Psoas muscle (tissue), 8 donors: ENCODE measurements at places on chromosomes 11 and 22. TPM values are rescaled to one million over a fixed set of nuclear protein-coding genes. Genes with fewer than 3 reads are reported as not detected.

DNA sequence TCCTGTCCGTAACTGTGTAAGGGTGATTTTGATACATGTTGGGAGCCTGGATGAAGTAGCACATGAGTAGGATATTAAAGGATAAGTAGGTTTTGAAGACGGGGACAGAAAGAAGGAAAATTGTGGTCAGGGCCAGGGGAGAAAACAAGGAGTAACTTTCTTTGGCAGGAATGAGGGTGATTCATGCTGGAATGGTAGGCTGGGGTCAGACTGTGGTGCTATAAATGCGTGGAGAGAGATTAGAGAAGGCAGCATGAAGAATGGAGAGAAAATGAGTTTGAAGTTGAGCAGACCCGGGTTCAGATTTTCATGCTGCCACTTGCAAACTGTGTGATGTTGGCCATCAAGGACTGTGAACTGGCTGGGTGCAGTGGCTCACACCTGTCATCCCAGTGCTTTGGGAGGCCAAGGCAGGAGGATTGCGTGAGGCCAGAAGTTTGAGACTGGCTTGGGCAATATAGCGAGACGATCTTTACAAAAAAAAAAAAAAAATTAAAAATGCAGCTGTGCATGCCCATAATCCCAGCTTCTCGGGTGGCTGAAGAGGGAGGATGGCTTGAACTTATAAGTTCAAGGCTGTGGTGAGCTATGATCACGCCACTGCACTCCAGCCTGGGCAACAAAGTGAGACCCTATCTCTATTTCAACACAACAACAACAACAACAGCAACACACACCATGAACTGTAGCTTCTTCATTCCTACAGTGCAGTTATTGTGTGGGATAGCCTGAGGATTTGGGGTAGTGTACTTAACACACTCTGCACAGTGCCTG, 22.3 kb downstream of the ZBTB16 start:
- H3K4me1 ChIP-seq: peaks cover 100% of the 10 kb centered on the region
- no peak for DNase-seq
- no peak overlapping the region for H3K4me3 ChIP-seq
- no peaks in the 10 kb centered on the region for H3K36me3 ChIP-seq

DNA sequence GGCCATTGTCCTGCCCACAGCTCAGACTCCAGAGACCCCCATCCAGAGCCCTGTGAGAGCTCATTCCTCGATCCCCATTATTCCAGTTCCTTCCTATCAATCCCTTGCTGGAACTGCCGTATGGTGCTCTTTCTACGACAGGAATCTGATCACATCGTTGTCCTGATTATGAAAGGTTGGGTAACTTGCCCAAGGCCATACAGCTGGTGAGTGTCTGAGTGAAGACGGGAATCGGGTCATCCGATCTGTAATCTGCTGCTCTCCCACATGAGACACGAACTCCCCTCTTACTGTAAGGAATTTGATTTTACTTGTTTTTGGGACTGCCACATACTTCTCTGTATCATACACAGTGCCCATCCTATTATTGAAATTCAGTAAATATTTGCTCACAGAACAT, 149.1 kb downstream of the OPCML start:
- H3K36me3 ChIP-seq: no peaks in the 10 kb centered on the region
- H3K27me3 ChIP-seq: no peaks in the 10 kb centered on the region
- no peak overlapping the region for H3K4me3 ChIP-seq
- H3K4me1 ChIP-seq: no peaks in the 10 kb centered on the region
- no peak for DNase-seq
- no peak overlapping the region for H3K27ac ChIP-seq

- DNase-seq: peak; percentile 5
- no peaks in the 10 kb centered on the region for H3K27me3 ChIP-seq
- H3K27ac ChIP-seq: no peak overlapping the region
- no peaks in the 10 kb centered on the region for H3K36me3 ChIP-seq
These were observed 35.9 kb downstream of the OSBPL5 start for GRCh38 chr11:3129181-3129590.

DNA sequence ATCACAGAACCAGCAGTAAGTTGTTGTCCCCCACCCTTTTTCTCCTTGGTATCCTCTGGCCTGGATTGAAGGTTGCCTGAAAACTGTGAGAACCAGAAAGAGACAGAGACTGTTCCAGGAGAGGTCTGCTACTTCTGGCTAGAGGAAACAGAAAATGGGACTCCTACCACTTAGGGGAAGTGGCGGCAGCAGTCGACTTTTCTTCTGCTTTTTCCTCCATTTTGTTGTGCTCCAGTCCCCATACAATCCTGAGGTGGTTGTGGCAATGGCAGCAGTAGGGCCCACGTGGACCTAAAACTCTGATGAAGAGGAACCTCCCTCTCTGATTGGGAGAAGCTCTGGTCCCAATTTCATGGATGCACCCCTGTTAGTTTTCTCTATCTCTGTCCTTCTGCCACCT, 76.0 kb upstream of the SORL1 start:
- H3K27ac ChIP-seq: no peak overlapping the region
- H3K4me1 ChIP-seq: no peaks in the 10 kb centered on the region

DNA sequence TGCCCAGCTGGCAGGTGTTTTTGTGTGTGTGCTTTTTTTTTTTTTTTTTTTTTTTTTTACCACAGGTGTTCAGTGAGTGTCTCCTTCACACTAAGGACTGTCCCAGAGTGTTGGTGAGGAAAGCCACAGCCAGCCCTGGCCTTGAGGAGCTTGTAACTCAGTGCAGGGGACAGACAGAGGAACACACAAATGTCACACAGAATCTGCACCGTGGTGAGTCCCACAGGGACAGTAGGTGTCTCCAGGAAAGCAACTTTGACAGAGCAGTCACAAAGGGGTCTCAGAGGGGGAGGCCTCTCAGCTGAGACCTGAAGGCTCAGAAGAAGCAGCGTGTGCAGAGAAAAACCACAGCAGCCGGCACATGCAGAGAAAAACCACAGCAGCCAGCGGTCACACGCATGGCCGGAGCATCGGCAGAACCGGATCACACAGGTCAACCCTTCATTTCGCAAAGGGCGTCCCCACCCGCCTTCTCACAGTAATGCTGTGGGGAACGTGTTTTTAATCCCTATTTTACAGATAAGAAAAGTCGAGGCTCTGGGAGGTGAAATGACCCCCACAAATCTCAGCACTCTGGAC, 101.7 kb upstream of the PRR5 start:
- DNase-seq: peak; percentile 12
- no peaks in the 10 kb centered on the region for H3K27me3 ChIP-seq
- H3K4me1 ChIP-seq: no peaks in the 10 kb centered on the region
- H3K27ac ChIP-seq: no peak overlapping the region
- H3K4me3 ChIP-seq: no peak overlapping the region
- no peaks in the 10 kb centered on the region for H3K36me3 ChIP-seq

DNA sequence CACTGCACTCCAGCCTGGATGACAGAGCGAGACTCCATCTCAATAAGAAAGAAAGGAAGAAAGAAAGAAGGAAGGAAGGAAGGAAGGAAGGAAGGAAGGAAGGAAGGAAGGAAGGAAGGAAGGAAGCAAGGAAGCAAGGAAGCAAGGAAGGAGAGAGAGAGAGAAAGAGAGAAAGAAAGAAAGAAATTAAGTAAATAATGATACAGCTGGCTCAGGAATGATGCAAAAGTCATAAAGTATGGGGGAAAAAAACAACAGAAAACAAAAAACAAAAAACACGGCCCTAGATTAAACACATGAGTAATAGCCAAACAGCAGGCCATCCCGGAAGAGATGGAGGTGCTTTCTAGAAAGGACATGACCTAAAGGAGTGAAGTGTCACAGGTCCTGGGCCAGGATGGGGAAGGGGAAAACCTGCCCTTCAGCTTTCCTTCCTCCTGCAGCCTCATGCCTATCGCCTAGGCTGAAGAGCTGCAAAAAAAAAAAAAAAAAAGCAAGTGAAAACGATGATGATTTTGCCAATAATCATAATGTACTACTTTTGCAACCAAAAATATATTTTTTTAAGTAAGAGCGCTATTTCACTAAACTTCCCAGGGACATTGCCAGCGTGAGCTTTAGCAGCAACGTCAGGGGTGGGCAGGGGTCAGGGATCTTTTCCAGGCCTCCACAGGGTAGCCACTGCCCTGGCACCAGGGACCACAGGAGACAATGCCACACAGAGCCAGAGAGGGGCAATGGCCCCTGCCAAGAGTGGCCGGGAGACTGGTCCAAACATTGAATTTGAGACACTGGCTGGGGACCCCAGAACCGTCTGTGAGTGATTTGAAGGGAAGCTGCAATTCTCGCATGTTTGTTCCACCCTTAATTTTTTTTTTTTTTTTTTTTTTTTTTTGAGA, 28.2 kb upstream of the TMPRSS4 start:
- no peak for DNase-seq
- no peaks in the 10 kb centered on the region for H3K27me3 ChIP-seq
- H3K4me1 ChIP-seq: no peaks in the 10 kb centered on the region
- no peak overlapping the region for H3K4me3 ChIP-seq
- no peaks in the 10 kb centered on the region for H3K36me3 ChIP-seq

GRCh38 chr11:110525883-110526282, 96.1 kb downstream of the FDX1 start:
- no peak overlapping the region for H3K4me3 ChIP-seq
- H3K4me1 ChIP-seq: no peaks in the 10 kb centered on the region
- H3K36me3 ChIP-seq: no peaks in the 10 kb centered on the region
- H3K27me3 ChIP-seq: no peaks in the 10 kb centered on the region

DNA sequence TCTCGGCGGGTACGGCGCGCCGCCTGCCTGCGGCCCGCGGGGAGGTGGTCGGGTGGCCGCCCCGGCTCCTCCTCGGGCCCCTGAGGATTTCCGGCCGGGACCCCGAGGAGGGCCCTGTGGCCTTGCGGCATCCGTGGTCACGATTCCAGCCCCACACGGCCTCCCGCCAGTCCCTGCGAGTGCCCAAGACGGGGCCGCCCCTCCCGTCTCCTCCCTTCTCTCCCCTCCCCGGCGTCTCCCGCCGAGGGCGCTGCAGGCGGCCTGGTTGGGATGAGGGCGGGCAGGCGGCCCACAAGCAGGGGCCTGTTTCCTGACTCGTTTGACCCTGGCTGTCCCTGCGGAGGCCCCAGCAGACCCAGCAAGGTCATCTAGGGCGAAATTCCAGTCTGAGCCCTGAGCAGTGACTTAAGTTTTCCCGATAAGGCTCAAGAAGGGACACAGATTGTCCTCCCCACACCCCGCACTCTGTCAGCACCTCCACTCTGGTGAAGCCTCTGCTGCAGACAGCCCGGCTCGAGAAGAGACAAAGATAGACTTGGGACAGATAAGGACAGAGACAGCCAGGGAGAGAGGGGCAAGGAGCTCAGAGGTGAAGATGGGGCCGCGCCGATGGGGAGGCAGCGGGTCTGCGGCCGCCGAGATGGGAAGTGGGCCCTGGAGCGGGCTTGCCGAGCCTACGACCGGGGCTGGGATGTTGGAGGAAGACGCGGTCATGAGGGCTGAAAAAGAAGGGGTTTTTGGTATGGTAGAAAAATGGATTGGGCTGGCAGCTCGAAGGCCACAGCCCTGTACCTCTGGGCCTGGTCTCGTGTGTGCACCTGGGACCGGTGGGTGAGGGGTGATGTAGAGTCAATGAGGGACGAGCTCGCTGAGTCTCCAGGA, 95.0 kb downstream of the SWAP70 start:
- no peaks in the 10 kb centered on the region for H3K36me3 ChIP-seq
- peaks cover 21% of the 10 kb centered on the region for H3K4me1 ChIP-seq
- peak overlapping the region; percentile 90 for H3K27ac ChIP-seq
- H3K4me3 ChIP-seq: peak overlapping the region; percentile 71
- H3K27me3 ChIP-seq: no peaks in the 10 kb centered on the region

DNA sequence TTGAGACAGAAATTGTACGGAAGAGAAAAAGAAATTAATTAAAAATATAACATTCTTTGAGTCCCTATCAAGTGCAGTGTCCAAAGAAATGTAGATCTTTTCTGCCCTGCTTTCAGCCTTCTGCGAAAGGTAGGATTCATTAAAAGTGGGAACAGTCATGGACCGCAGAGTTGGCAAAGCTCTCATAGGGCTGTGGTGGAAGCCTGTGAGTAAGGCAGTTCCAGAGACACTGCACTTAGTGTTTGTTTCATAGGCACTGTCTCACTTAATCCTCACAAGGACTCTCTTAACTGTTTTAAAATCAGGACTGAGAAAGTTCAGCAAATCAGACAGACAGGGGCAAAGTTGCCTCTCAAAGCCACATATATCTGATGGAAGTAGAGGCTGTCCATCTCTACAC, 5.5 kb downstream of the MRGPRX2 start:
- H3K4me1 ChIP-seq: no peaks in the 10 kb centered on the region
- no peak for DNase-seq
- H3K27me3 ChIP-seq: no peaks in the 10 kb centered on the region
- no peak overlapping the region for H3K4me3 ChIP-seq
- H3K27ac ChIP-seq: no peak overlapping the region

DNA sequence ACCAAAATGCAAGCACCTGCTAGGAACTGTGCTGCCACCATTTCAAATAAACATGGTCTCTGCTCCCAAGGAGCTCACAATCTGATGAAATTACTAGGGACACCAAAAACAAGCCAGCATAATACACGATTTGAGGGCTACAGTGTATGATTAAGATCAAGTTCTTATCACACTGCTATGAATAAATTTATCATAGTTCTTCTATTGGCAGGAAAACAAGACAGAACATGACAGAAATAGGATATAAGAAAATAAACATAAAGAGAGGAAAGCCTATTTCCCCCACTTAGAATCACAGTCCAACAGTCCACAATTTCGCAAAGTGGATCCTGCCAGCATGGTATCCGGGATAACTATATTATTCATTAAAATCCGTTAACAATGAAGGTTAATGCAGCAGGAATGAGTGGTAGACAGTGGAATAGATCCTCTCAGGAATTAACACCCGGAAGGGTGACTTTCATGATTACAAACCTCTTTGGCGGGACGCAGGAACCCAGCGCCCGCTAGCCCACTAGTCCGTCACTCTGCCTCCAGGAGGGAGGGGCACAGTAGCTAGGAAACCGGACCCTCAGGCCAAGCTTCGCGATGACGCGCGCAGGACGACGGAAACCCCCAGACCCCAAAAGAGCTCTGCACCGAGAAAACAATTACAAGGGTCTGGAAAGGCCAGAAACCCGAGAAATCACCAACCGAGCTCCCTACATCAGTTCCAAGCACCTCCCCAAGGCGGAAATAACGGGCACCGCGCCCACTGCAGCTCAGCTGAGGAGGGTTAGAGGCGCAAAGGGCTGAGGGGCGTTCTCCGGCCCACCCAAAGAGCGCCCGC, 607 bp downstream of the CCDC82 start:
- H3K4me3 ChIP-seq: peak overlapping the region; percentile 93
- peak overlapping the region; percentile 92 for H3K27ac ChIP-seq
- DNase-seq: no peak
- H3K36me3 ChIP-seq: no peaks in the 10 kb centered on the region
- H3K4me1 ChIP-seq: peaks cover 12% of the 10 kb centered on the region

The WNT11 gene
- total RNA-seq: 7.1 TPM
